ENCODE measurements at places on chromosomes 6 and 20. TPM values are rescaled to one million over a fixed set of nuclear protein-coding genes. Genes with fewer than 3 reads are reported as not detected.

DNA sequence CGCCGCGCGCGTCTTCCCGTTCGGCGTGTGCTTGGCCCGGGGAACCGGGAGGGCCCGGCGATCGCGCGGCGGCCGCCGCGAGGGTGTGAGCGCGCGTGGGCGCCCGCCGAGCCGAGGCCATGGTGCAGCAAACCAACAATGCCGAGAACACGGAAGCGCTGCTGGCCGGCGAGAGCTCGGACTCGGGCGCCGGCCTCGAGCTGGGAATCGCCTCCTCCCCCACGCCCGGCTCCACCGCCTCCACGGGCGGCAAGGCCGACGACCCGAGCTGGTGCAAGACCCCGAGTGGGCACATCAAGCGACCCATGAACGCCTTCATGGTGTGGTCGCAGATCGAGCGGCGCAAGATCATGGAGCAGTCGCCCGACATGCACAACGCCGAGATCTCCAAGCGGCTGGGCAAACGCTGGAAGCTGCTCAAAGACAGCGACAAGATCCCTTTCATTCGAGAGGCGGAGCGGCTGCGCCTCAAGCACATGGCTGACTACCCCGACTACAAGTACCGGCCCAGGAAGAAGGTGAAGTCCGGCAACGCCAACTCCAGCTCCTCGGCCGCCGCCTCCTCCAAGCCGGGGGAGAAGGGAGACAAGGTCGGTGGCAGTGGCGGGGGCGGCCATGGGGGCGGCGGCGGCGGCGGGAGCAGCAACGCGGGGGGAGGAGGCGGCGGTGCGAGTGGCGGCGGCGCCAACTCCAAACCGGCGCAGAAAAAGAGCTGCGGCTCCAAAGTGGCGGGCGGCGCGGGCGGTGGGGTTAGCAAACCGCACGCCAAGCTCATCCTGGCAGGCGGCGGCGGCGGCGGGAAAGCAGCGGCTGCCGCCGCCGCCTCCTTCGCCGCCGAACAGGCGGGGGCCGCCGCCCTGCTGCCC, 1.1 kb downstream of the SOX4 start:
- peak; percentile 34 for DNase-seq

- DNase-seq = no peak
Observed at GRCh38 chr6:125828476-125829039, 37.8 kb downstream of the NCOA7 start.

GRCh38 chr20:6685181-6685582, 82.3 kb upstream of the BMP2 start:
- DNase-seq = peak; percentile 83

GRCh38 chr6:105601541-105602236, 198.8 kb upstream of the PREP start:
- no peak for DNase-seq

- no peak for DNase-seq
Observed at GRCh38 chr6:2641044-2641725, 109.5 kb downstream of the MYLK4 start.

Gene LY6G6F
- not detected for total RNA-seq

Gene FAM210B
- total RNA-seq = 37.9 TPM
